ENCODE measurements at places on chromosomes 3 and 15.
A peak's percentile ranks its signal among the peaks of the same experiment; 100 is the strongest.

DNA sequence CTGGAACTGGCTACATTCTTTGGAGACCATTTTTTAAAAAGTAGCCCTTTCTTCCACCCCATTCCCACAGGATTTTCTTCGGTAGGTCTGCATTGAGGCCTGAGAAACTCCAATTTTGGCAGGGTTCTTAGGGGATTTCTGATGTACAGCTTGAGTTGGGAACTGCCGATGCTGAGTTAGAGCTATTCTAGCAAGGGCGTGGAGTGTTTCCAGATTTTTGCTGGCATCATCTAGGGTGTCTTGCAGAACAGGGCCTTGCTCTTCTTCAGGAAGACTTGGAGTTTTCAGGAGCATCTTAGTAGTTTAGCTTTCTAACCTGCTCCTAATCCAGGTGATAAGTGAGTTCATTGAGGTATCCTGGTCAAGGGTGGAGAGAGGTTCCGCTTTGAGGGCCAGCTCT is 41.0 kb downstream of the SV2B start:
- DNase-seq, result no peak

GRCh38 chr3:51269466-51269865 is 115.6 kb upstream of the MANF start:
- DNase-seq, result no peak

- no peak for DNase-seq
Observed at GRCh38 chr3:55512571-55513343, 25.7 kb upstream of the WNT5A start.

DNA sequence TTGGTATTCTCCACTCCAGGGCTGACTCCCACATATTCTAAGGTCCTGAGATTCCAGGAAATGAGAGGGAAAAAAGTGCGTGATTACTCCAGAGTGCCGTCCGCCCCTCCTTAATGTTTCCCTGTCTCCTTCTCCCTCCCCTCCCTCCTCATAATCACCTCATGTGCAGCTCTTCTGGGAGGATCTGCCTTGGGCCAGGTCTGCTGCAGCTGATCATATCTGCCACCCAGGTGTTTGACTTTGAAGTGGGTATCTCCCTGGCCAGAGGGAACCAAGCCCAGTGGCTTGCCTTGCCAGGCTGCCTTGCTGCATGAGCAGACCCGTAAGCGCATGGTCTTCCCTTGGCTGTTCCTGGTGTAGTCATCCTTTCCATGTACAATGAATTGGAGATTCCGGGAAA is 28.1 kb upstream of the LRTM1 start:
- DNase-seq, result no peak

- DNase-seq, result no peak
Observed at GRCh38 chr3:53043738-53044137, 2.1 kb downstream of the SFMBT1 start.

DNA sequence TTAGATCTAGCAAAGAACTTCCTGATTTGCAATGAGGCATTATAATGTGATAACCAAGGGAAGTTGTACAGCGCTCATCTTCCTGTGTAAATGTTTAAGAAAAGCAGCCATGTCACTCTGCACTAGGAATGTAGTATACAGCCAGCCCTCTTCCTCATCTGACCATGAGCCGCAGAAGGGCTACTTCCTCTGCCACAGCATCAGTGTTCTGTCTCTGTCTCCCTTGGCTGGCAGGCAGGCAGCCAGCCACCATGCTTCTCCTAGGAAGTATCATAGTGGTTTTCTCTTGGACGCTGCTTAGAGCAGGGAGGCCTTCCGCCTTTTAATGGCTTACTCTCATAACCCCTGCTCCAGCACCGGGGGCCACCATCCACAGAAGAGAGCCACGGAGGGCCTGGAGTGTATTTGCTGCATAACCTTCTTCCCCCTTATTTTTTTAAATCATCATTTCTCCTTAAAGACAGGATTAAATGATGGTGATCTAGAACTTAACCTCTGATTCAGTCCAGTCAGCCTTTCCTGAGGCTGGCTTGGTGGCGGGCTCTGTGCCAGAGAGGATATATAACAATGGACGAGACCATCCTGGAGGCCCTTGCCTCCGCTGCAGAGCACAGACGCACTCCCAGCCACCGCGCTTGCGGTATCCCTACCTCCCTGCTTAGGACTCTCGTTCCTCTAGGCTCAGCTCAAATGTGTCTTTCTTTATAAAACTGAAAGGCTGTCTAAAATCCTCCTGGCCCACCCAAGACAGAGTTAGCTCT is 57.3 kb upstream of the PLXNA1 start:
- DNase-seq, result no peak

GRCh38 chr3:125165189-125165947 is 47.2 kb downstream of the SLC12A8 start:
- no peak for DNase-seq

GRCh38 chr3:42001777-42002176 is 39.9 kb upstream of the ULK4 start:
- DNase-seq, result no peak

GRCh38 chr3:178146406-178146831 is 389.8 kb upstream of the KCNMB2 start:
- DNase-seq, result peak; percentile 33

- no peak for DNase-seq
Observed at GRCh38 chr3:26365706-26366105, 256.9 kb upstream of the LRRC3B start.

GRCh38 chr15:74906067-74906449 is 593 bp downstream of the FAM219B start:
- peak; percentile 44 for DNase-seq

GRCh38 chr3:171328419-171329082 is 131.7 kb downstream of the TNIK start:
- DNase-seq, result peak; percentile 41

- peak; percentile 64 for DNase-seq
Observed at GRCh38 chr3:189833266-189833665, 202.1 kb downstream of the TP63 start.

- DNase-seq, result no peak
Observed at GRCh38 chr15:43905755-43906154, 79.0 kb downstream of the WDR76 start.

- no peak for DNase-seq
Observed at GRCh38 chr3:133706033-133706432, 40.2 kb upstream of the TF start.

- DNase-seq, result no peak
Observed at GRCh38 chr15:67146875-67147381, 81.5 kb downstream of the SMAD3 start.

DNA sequence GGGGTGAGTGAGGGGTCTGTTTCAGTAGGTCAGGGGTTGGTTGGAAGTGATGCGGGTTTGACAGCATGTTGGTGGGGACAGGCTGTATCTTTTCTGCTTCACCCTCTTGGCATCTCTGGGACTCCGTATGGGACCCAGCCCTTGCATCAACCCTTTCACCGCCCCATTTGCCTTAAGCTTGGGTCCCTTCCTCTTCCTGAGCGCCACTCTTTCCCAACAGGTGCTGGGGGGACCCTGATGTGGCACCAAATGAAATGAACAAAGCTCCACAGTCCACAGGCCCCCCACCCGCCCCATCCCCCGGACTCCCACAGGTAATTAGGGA is 1.1 kb downstream of the EIF4G1 start:
- peak; percentile 70 for DNase-seq

DNA sequence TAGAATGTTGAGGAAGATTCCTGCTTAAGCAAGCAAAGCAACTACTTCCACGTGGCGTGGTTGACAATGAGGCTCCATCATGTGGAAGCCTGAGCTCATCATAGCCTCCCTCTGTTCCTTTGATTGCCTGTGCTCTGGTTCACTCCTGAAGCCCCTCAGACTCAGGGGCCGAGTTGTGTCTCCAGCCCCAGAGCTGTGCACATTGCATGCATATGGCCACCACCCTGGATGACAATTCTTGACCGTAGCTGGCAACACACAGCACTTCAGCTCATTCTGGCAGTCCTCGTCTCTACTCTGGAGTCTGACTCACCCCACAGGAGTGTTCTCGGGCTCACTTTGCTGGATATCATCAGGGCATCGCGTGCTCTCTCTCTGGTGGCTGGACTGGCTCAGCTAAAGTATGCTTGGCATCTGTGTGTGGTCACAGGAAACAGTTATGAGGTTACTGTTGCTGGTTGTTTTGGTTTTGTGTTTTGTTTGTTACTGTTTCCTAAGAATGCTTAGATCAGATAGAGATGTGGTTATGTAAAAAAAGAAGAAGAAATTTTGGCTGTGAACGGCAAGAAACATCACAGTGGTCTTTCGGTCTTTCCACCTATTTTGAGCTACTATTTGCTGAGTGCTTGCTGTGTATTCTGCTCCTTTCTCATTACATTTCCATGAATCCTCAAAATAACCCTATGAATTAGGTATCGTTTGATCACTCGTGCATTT is 41.6 kb upstream of the MRPS22 start:
- no peak for DNase-seq

GRCh38 chr3:76021376-76021775 is 236.0 kb upstream of the ZNF717 start:
- no peak for DNase-seq

GRCh38 chr15:71628988-71629770 is 181.2 kb upstream of the NR2E3 start:
- DNase-seq, result no peak

DNA sequence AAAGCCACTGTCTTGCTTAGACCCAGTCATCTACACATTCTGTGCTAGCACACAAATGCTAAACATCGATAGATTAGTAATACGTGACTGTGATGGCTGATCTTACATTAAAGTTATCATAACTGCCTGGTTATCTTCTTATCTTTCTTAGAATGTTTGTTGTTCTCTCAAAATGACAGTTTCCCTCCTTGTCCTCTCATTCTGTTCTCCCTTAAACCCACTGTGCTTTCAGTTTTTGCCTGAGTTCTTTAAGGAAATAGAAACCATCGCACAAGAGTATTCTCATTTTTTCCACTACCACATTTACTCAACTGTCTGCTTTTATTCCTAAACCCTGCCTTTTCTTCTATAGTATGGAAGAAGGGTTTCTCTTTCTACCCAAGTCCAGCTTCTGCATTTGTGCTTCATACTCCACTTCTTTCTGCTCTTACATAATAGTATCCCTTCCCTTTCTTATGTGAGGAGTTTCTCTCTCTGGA is 17.1 kb downstream of the STX19 start:
- no peak for DNase-seq

- peak; percentile 78 for DNase-seq
Observed at GRCh38 chr3:127456471-127457093, 134.0 kb downstream of the TPRA1 start.

DNA sequence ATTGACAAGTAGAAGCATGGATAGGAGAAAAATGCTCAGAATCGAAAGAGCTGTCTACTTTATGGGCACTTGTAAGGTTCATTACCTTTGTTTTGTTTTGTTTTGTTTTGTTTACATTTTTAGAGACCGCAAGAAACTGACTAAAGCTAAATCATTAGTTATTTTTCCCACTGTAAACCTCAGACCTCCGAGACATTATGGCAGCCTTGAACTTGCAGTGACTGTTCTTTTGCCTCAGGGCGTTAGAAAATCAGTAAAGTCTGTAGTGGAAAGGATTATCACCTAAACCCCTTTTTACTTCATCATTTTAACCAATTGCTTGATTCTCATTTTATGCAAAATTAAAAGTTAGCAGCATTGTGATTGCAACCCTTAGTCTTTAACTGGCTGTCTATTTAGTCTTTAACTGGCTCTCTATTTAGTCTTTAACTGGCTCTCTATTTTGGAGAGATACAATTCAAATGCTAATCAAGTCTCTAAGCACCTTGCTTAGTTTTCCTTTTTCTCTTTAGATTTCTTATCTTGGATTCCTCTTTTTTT is 383.3 kb upstream of the ROBO2 start:
- DNase-seq, result peak; percentile 2

- DNase-seq, result no peak
Observed at GRCh38 chr3:188383748-188384147, 229.8 kb downstream of the LPP start.

DNA sequence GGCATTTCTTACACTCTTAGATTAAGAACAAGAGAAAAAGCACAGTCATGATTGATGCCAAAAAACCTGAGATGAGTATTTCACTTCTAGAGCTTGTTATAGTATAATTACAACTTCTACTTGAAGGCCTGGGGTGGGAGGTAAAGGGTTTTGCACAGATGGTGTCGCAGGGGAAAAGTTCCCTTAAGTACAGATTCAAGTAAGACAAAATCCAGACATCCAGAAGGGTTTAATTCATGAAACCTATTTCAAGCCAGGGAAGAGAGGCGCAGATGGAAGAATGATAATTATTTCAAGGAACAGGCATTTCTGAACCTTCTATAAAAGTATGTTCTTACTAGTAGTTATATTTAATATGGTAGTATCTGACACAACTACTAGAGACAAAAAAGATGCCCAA is 70.6 kb downstream of the TM4SF4 start:
- no peak for DNase-seq

GRCh38 chr15:45795440-45796069 is 160.7 kb downstream of the SQOR start:
- DNase-seq, result peak; percentile 94

- DNase-seq, result peak; percentile 88
Observed at GRCh38 chr3:17420668-17421067, 321.8 kb downstream of the TBC1D5 start.

GRCh38 chr15:31270767-31271166 is 55.9 kb upstream of the KLF13 start:
- DNase-seq, result peak; percentile 32

- no peak for DNase-seq
Observed at GRCh38 chr3:126078866-126079265, 5.1 kb downstream of the SLC41A3 start.

DNA sequence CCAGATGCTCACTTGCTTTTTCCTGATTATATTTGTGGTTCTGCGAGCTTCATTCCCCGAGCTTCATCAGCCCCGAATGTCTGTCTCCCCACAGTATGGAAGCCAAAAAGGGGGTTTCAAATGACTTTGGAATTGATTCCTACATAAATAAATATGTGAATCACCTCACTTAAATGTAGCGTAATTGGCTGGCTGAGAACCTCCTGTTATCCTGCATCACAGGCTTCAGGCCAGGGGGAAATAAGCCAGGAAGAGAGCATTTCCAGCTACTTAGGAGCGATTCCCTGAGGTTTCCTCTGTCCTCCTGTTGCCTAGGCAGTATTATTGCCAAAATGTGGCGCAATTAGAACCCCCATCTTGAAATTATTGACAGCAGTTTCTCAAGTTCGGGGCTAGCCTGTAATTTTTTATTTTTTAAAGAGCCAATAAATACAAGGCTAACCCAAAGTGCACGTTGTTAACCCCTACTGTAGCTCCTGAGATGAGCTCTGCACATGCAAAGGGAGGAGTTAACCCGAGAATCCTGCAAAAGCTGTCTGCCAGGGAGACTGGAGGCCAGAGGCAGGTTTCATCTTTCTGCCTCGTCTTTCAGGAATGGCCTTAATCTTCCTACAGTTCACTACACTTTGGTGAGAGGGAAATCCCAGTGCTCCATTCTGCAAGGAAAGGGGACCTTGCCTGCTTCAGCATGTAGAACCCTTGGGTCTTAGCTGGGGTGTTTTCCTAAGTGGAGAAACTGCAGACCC is 148.2 kb downstream of the ADAMTS9 start:
- DNase-seq, result no peak

- no peak for DNase-seq
Observed at GRCh38 chr3:38602576-38603250, 46.8 kb downstream of the SCN5A start.

- DNase-seq, result no peak
Observed at GRCh38 chr3:69097407-69098086, 12.8 kb downstream of the ARL6IP5 start.

- no peak for DNase-seq
Observed at GRCh38 chr15:59703979-59704796, 15.1 kb upstream of the BNIP2 start.
